Stimulated activated CD4-positive, alpha-beta T cell treated with anti-CD3 and anti-CD28 coated beads, Interleukin-2, amount 100 ng/mL, for 24 hours (primary cell): ENCODE measurements at places on chromosomes 3 and 15.
A peak's percentile ranks its signal among the peaks of the same experiment; 100 is the strongest.

DNA sequence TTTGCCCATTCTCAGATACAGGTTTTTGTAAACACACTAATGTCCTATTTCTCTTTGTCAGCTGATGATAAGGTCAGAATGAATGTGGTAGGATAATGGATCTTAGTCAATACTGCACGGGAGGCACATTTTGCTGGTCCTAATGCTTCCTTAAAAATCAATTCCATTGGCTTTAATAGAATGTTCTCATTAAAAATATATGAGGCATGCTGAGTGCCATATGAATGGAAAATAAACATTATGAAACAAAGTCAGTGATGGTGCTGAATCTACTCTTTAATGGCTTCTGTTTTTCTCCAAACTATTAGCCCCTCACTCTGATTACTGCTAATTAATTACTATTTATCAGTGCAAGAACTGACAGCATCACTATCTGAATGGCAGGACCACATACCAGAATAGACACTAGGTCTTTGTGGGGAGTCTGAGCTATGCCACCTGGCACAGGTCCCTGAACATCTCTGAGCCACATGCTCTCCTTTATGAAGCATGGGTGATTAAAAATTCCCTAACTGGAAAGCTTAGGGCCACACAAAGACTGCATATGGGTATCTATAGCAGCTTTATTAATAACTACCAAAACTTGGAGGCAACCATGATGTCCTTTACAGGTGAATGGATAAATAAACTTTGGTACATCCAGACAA is 278.9 kb downstream of the MEX3B start:
- DNase-seq = no peak

- no peak for DNase-seq
Observed at GRCh38 chr15:68261241-68261640, 16.3 kb upstream of the FEM1B start.

- DNase-seq = no peak
Observed at GRCh38 chr3:107756649-107757048, 233.9 kb downstream of the BBX start.

DNA sequence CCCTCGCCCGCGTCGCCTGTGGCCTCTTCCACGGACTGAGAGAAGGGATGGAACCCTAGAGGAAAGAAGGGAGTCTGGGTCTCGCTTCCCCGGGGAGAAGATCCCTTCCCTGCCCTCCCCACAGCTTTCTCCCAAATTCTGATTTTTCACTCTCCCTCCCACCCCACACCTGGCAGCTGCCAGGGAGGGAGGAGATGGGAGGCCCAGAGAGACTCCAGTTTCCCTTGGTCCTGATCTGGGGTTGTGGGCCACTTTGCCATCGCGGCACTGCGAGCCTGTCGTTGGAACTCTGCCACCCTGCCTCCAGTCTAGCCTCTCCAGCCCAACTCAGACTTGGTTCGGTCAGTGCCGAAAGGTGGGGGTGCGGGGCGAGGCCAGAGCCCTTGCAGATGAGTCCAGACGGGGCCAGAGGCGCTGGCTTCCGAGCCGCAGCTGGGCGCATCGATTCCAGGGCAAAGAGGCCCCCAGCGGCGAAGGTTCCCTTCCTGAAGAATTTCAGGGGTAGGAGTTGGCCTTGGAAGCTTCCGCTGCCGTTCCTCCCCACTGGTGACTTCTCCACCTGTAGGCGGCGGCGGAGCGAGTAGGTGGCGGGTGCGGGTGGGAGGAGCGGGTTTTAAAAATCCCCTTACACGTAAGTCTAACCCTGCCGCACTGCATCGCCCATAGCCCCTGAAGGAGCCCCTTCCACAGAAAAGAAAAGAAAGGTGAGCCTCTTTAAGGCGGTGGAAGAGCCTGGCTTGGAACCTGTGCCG is 5.2 kb downstream of the WNT5A start:
- DNase-seq = no peak

DNA sequence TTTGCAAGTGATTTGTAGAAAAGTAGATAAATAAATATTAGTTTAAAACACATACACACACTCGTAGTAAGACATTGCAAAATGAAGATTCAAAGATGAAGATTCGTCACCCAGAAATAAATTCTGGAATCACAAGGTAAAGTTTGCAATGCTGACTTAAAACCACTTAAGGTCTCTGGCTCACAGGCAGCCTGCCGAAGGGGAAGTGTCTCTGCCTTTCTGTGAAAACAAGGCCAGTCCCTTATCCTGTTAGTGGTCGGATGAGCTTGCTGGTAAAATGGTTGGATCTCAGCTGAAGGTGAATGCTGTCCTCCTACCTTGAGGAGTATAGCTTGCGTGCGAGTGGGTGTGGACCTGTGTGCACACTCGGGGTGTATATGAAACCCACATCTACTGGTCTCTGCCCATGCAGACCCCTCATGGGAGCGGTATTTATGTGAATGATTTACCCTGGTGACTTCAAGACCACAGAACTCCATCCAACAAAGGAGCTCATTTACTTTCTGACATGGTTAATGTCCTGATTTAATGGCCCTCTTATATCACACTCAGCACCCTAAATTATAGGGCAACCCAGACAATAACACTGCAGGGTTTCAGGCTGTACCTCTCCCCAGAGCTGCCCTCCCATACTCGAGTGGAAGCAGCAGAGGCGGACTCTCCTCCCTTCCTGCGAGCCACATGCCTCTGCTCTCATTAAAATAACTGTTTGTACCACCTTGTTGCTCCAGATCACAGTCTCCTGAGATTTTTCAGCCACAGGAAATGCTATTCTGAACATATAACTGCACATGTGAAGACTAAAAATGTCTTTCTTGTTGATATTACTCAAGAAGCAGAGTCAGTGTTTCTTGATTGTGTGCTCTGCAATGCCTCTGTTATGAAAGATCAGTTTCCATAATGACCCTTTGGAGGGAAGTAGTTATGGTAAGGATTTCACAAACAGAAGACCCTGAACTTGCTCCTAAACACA is 45.9 kb upstream of the ALDH1A3 start:
- DNase-seq = no peak

DNA sequence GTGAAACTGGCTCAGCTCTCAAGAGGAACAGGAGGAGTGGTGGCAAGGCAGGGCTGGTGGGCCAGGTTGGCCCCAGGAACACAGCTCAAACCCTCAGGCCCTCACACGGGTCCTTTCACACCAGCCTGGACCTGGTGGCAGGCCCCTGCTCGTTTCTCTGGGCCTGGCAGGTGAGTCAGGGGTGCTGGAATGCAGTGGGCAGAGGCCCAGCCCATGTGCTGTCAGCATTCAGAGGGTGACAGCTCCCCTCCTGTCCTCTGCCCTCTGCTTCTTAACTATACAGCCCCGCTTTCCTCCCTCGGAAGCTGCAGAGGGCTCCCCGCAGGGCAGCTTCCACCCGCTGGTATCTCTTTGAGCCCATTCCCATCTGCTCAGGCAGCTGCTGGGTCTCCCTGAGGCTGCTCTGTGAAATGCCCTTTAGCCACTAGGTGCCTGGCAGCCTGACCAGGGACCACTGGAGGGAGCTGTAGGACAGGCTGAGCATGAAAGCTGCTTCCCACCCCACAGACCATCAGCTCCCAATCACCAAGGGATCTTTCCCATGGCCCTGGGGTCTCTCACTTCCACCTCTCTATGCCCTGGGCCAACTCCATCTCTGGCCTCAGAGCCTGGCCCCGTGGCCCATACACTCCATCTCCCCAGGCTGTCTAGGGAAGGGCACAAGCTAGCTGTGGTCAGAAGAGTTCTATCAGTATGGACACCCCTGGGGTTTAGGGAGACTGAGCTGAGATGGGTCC is 24.8 kb downstream of the SHF start:
- DNase-seq = peak; percentile 69

- no peak for DNase-seq
Observed at GRCh38 chr3:196321162-196321561, 3.1 kb upstream of the DYNLT2B start.

GRCh38 chr3:138361561-138361971 is 13.2 kb downstream of the MRAS start:
- no peak for DNase-seq

DNA sequence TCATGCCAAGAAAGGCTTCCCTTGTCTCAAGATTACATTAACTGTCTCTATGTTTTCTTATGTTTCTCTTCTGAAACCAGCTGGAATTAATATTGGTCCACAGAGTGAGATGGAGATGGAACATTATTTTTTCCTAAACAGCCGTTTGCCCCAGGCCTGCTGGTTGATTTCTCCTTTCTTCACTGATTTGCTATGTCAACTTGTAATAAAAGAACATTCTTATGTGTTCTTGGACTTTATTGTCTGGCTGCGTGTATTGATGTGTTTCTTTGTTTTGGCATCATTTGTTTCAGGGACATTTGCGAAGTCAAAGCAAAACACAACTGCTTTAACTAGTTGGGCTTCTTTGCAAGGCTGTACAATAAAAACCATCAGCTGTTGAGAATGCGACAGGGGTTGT is 168.5 kb downstream of the FAM43A start:
- no peak for DNase-seq

GRCh38 chr3:52047295-52047960 is 8.9 kb downstream of the DUSP7 start:
- no peak for DNase-seq

DNA sequence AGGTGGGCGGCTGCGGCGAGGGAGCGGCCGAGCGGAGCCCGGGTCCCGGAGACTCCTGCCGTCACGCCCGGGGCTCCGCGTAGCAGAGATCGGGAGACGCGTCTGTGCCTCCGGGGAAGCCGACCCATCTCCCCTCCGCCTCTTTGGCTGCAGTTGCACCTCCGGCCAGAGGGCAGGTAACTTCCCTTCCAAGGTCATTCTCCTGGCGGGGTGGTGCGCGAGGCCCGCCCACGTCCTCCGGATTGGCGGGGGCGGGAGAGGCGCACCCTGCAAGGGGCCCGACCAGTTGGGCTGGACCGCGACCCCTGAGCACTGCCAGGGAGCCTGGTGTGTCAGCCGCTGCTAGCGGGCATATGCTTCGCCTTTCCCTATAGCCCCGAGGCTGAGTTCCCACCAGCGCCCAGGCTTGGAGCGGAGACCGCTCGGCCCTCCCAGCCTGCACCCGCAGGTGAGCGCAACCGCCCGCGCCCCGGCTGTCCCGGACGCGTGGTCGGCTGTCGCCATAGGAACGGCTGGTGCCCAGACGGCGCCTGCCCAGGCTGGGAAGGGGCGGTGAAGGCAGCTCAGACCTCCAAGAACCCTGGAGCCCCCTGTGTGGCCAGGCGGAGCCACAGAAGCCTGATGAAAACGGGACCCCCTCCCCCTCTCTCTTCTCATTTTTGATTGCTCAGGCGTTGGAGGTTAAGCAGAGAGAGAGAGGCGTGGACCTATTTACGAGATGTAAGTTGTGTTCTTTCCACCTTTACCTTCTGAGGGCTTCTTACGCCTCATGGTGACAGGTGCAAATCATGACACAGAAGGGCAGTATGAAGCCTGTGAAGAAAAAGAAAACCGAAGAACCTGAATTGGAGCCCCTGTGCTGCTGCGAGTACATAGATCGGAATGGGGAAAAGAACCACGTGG is 453 bp downstream of the ZDHHC23 start:
- peak; percentile 48 for DNase-seq

- no peak for DNase-seq
Observed at GRCh38 chr15:38281031-38281430, 28.4 kb downstream of the SPRED1 start.

- DNase-seq = no peak
Observed at GRCh38 chr15:67775998-67776397, 49.3 kb upstream of the SKOR1 start.

DNA sequence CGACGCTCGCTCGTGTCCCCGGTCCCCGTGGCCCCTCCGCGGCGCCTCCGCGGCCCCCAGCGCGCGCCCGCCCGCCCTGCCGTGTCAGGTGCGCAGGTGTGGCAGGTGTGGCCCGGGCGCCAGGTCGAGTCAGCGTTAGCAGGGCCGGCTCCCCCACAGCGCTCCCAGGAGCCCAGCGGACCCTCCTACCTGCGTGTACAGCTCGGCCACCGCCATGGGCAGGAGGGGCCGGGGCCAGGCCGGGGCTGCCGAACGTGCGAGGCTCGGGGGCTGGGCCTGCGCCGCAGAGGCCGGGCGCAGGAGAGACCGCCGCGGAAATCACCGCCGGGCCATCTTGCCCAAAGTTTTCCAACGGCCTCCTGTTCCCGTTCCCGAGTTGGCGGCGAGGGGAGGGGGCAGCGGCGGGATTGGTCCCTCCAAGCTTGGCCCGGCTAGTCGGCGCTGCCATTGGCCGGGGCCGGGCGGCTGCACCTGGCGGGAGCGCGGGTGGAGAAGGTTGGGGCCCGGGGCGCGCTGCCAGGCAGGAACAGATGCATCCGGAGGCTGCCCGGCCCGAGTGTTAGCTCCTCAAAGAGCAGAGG is at the start of gene MYO5C:
Gene MYO5C, minus strand, starts transcription at position 384 of the 581 bp plus-strand sequence. Its CDS starts 168 bp downstream, at position 216.
- no peak for DNase-seq

GRCh38 chr3:52249683-52250082 is 4.1 kb downstream of the PPM1M start:
- DNase-seq = no peak

DNA sequence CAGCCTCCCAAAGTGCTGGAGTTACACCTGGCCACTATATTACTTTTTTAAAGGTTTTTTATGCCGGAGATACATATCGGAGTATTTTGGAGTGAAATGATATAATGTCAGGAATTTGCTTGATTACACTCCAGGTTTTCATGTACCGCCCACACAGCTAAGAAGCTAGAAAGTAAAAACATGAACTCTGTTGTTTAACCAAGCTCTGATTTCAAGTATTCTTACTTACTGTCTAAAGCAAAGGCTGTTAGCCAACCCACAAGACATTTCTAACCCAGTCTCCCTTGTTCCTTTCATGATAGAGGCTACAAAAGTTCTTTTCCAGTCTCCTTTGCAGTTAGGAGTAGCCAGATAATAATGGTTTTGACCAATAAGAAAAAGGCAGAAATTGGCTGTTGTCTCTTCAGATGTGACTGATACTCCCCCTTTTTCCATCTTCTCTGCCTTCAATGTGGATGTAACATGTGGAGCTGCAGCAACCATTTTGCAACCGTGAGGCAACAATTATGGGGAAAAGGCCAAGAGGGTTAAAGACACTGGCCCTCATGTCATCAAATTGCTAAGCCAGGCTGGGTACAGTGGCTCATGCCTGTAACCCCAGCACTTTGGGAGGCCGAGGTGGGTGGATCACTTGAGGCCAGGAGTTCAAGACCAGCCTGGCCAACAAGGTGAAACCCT is 6.1 kb upstream of the CP start:
- no peak for DNase-seq

DNA sequence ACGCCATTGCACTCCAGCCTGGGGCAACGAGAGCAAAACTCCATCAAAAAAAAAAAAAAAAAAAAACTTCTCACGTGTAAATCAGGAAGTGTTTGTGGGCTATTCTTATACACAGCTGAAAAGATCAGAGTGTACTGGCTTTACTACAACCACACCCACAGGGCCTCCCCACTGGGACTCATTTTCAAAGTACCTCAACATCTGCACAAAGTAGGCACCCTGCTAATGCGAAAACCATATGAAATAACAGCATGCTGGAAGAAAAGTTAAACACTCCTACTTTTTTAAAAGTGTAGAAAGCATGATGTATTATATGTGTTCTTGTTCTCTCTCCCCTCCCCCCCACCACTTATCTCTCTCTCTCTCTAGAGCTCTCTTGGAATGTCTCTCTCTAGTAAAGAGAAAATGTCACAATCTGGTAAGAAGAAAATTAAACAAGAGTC is 11.1 kb downstream of the UACA start:
- DNase-seq = no peak

- no peak for DNase-seq
Observed at GRCh38 chr3:129663045-129663446, 56.6 kb upstream of the PLXND1 start.
